Stimulated activated memory B cell treated with anti-CD40 and anti-IgM and Interleukin-4, amounts not matched to agents 10 μg/mL and 1 μg/mL and 100 μg/mL, for 72 hours (primary cell): ENCODE measurements at places on chromosomes 7 and 10.

- ATAC-seq, result no peak
Observed at GRCh38 chr10:86648704-86649427, 5.5 kb upstream of the OPN4 start.

DNA sequence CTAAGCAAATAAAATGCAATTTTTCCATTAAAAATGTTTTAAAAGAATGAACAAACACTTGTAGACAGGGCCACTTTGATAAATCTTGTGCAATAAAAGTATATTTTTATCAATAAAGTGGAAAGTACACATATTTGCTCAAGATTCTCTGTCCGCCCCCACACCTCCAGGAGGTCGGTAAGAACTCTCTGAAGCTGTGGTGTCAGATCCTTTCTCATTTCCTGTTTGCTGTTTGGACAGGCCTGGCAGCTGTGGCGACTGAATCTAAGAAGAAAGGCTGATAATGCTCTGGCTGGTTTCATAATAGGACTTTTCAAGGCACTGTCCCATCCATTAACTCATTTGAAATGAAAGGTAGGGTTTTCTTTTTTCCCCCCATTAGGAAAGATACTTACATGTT lies 15.3 kb upstream of the ASB4 start:
- ATAC-seq, result peak; percentile 71

DNA sequence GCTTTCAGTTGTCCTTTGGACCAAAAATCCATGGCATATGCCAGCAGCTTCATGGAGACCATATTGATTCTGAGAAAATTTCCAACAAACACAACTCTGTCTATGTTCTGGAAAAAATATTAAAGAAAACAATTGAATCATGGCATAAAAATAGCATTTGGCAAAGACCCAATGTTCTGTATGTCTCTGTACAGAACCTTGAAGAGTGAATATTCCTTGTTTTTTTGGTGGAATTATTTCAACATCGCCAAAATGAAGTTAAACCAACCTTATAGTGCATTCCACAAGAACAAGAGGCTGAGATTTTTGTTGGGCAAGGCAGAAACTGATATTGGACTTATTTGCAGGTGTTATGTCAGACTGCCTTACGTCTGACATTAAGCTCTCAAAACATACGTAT lies 53.3 kb upstream of the SLC16A12 start:
- no peak for ATAC-seq

DNA sequence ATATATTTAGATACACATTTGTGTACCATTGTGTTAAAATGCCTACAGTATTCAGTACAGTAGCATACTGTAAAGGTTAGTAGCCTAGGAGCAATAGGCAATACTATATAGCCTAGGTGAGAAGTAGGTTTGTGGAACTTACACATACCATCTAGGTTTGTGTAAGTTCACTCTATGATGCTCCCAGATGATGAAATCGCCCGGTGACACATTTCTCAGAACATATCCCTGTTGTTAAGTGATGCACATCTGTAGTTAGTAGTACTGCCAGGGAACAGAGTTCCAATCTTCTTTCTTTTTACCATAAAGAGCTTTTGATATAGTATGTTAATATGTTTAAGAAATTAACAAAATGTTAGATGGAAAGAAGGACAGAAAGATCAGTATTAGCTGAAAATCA lies 138.2 kb downstream of the SNX13 start:
- no peak for ATAC-seq

- no peak for ATAC-seq
Observed at GRCh38 chr7:26213807-26214515, 12.4 kb downstream of the CBX3 start.

DNA sequence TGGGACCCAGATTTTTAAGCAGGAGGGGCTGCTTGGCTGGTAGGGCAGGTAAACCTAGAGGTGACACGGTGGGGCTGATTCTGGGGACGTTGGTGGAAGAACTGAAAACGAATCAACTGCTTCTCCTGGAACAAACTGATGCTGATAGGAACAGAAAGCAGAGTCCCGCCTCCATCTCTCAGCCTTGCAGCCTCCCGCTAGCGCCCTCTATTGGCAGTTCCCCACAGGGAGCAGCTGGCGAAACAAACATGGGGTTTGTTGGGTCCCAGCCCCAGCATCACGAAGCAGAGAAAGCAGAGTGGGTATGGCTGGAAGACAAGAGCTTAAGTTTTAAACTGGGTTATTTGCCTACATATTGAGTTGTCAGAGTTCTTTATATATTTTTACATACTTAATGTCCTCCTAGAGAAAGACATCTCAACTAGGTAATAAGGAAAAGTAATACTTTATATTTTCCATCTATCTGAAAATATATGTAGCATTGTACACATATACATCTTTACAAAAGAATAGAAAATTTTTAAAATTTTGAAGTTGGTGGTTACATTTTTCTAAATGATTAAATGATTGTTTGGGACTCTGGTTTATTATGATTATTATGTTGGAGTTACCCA lies 42.3 kb upstream of the FOXI2 start:
- no peak for ATAC-seq

DNA sequence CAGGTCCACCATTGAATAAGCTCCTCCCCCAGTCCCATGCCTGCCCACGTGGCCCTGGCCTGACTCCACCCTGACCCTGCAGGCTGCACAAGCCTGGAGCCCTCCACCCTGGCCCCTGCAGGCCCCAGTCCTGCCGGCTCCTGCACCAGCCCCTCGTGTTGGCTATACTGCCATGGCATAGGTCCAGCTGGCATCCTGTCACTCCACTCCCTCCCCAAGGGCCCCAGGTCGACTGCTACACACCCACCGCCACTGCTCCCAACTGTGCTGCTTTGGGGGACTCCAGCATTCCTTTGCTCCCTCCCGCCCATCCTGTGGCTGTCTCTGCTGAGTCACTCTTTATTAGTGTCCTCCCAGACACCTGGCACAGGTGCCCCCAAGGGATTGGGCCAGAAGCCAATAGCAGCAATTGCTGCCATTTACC lies 32.4 kb upstream of the HSPA12A start:
- ATAC-seq, result peak; percentile 13

DNA sequence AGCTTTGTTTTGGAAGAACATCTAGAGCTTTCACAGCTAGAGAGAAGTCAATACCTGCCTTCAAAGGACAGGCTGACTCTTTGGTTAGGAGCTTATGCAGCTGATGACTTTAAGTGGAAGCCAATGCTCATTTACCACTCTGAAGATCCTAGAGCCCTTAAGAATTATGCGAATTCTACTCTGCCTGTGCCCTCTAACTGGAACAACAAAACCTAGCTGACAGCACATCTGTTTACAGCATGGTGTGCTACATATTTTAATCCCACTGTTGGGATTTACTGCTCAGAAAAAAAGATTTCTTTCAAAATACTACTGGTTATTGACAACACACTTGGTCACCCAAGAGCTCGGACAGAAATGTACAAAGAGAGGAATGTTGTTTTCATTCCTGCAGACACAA lies 57.3 kb downstream of the PALS2 start:
- ATAC-seq, result no peak

DNA sequence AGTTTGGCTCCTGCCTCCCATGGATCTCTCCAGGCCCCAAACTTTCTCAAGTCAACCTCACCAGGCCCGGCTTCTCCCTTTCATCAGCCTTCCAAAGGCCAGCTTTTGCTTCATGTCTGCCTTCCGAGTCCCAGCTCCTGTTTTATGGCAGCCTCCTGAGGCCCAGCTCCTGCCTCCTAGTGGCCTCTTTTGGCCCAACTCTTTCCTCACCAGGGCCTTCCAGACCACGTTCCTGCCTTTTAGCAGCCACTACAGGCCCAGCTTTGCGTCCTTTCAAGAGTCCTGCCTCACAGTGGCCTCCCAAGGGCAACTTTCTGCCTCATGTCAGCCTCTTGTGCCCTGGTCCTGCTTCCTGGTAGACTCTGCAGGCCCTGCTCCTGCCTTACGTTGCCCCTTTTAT lies 15.3 kb upstream of the TMEM248 start:
- ATAC-seq, result no peak

- peak; percentile 25 for ATAC-seq
Observed at GRCh38 chr10:27349987-27350386, 109.4 kb upstream of the ACBD5 start.

DNA sequence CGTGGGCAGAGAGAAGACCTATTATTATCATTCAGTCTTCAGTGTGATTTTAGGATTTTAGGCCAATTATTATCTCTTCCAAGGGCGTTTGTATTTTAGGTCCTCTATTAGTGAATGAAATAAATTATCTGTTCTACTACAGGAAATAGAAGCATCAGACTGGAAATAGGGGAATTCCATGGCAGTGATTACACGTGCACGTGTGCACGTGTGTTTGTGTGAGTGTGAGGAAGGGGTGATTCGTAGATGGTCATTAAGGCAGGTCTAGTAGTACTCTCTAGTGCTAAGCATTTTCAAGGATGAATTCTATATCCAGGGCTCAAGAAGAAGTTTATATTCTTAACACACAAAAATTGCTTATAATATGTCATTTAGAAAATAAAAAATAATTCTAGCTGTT lies 623.2 kb downstream of the GATA3 start:
- ATAC-seq, result no peak

DNA sequence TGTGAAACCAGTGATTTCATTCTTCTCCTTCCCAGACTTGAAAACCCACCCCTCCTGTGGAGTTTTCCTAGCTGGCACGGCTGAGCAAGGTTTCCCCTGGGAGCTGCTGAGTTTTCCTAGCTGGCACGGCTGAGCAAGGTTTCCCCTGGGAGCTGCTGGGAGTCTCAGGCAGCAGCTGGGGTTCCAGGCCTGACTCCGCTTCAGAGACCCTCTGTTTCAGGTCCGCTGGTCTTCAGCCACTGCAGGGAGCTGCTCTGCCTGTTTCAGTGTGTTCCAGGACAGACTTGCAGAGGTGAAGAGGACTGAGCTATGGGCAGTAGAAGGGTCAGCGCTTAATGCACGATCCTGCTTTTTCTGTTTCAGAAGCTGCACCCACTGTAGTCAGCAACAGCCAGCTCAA lies 104.9 kb downstream of the XRCC2 start:
- ATAC-seq, result no peak

- no peak for ATAC-seq
Observed at GRCh38 chr10:124262234-124262865, 156.4 kb downstream of the OAT start.

GRCh38 chr10:67045404-67045803 lies 119.6 kb downstream of the LRRTM3 start:
- ATAC-seq, result no peak

DNA sequence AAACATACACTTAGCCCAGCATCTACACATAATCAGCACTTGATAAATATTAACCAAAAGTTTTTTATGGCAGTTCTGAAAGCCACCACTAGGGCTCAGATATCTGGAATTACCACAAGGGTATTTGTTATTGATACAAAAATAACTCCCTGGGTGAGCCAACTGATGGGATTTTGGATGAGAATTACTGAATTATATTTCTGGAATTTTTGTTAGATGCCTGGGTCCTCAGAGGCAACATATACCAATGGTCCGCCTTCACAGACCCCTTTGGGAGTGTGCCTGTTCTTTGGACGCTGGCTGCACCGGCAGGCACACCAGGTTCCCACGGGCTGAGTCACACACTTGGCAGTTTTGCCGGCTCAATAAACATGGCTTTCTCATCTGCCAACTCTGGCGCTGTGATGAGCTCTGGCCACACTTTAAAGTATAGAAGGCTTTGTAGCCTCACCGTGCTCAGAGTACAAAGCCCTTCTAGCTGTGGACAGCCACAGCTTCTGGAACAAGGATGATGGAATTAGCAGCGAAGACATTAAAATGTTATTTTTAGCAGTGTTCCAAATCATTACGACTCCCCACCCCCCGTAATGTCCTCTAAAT lies 24.5 kb upstream of the EEPD1 start:
- no peak for ATAC-seq

GRCh38 chr10:63390521-63390920 lies 75.3 kb downstream of the JMJD1C start:
- no peak for ATAC-seq
